ENCODE measurements at places on chromosomes 2 and 18.

- no peak for DNase-seq
Observed at GRCh38 chr2:190031969-190032618, 30.4 kb downstream of the MSTN start.

GRCh38 chr2:199777916-199778315, 73.1 kb downstream of the FTCDNL1 start:
- DNase-seq = no peak

DNA sequence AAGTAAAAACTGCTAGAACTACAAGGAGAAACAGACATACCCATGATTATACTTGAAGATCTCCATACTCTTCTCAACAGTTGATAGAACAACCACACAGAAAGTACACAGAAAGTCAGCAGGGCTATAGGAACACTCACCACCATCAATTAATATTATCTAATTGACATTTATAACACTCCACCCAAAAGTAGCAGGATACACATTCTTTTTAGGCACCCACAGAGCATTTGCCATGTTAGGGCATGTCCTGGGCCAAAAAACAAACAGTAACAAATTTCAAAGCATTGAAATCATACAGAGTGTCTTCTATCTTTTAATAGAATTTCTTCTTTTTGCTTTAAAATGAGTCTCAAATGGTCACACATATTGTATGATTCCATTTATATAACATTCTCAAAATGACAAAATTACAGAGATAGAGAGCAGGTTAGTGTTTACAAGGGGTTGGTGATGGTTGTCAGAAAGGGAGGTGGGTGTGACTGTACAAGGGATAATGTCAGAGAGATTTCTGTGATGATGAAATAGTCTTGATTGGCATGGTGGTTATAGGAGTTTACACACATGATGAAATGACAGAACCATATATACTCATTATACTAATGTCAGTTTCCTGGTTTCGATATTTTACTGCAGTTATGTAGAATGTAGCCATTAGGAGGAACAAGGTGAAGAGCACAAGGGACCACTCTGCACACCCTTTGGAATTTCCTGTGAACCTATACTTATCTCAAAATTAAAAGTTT, 82.8 kb downstream of the NCK2 start:
- DNase-seq = no peak

- DNase-seq = no peak
Observed at GRCh38 chr2:53969968-53970723, 647 bp downstream of the PSME4 start.

GRCh38 chr2:223613017-223613950, 11.1 kb upstream of the SCG2 start:
- DNase-seq = peak; percentile 75

DNA sequence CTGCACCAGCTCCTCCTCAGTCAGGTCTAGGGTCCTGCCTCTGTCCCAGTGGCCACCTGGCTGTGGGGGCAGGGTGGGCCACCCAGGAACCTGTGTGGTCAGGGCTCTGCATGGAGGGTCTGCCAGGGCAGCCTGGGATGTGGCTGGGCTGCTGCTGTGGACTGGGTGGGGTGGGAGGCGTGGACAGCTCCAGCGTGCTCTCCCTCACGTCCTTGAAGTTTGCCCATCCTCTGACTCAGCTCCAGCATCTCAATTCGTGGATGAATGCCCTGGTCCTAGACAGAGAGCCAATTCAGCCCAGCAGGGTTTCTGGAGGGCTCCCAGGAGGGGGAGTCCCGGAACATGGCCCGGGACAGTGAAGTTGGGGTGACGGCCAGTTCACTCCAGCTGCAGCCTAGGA, 64.3 kb upstream of the EPAS1 start:
- no peak for DNase-seq

GRCh38 chr2:23286758-23287704, 97.9 kb upstream of the KLHL29 start:
- DNase-seq = no peak

GRCh38 chr2:72734432-72734831, 91.4 kb downstream of the EXOC6B start:
- no peak for DNase-seq

DNA sequence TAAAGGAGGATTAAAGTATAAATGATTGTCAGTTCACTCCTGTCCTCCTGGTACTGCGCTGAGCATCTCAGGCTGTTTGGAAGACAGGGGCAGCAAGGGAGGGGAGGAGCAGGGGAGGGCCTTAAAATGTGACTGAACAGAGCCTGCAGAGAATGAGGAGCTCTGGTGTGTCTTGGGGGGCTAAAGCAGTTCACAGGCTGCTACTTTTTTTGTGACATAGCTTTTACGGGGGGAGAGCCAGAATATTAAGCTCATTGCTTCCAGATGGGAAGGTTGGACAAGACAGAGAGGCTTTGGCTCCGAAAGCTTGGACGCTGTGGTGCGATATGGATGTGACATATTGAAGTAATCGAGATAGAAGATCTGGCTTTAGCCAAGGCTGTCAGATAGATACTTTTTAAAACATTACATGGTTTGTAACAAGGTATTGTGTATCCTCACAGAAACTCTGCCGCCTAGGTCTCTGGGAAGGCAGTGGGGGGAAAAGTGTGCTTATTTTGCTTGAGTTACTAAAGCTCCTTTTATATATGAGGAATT, 40.5 kb downstream of the RDH14 start:
- DNase-seq = no peak

DNA sequence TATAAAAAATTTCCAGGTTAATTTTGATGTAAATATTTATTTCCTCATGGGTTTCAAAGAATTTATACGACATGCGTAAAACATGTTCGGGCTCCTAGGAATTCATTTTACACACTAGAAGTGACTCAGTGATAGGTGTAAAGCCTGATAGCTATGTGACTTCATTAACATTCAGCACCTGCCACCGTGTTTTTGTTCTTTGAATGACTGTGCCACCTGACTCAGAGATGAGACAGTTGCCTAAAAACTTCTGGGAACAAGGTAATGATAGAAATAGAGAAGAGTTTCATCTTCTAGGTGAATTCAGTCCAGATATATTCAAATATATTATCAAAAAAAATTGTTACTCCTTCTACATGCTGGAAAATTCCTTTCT, 10.0 kb downstream of the IL1R2 start:
- no peak for DNase-seq

GRCh38 chr2:2464643-2465042, 133.6 kb upstream of the MYT1L start:
- no peak for DNase-seq

- DNase-seq = no peak
Observed at GRCh38 chr2:126224776-126225175, 431.2 kb upstream of the GYPC start.

- DNase-seq = no peak
Observed at GRCh38 chr2:24022324-24022974, 12.6 kb downstream of the MFSD2B start.

GRCh38 chr2:132740081-132740720, 70.2 kb upstream of the LYPD1 start:
- no peak for DNase-seq

DNA sequence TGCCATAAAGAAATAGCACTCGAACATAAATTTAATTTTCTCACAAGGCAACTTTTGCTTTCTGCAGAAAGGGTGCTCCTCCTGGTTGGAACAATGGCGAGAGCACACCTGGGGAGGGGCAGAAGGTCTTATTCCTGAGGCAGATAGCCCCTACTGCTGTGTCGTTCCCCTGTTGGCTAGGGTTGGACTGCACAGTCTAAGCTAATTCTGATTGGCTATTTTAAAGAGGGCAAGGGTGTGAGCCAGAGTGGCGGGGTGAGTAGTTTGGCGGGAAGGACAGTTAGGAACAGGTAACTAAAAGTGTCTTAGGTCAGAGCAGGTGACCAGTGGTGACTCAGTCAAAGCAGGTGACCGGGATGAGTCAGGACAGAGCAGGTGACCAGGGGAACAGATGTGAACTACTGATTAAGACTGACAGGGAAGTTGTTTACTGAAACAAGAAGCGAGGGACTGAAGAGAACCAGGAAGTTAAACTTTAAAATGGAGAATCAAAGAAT, 49.7 kb upstream of the AGAP1 start:
- DNase-seq = no peak

DNA sequence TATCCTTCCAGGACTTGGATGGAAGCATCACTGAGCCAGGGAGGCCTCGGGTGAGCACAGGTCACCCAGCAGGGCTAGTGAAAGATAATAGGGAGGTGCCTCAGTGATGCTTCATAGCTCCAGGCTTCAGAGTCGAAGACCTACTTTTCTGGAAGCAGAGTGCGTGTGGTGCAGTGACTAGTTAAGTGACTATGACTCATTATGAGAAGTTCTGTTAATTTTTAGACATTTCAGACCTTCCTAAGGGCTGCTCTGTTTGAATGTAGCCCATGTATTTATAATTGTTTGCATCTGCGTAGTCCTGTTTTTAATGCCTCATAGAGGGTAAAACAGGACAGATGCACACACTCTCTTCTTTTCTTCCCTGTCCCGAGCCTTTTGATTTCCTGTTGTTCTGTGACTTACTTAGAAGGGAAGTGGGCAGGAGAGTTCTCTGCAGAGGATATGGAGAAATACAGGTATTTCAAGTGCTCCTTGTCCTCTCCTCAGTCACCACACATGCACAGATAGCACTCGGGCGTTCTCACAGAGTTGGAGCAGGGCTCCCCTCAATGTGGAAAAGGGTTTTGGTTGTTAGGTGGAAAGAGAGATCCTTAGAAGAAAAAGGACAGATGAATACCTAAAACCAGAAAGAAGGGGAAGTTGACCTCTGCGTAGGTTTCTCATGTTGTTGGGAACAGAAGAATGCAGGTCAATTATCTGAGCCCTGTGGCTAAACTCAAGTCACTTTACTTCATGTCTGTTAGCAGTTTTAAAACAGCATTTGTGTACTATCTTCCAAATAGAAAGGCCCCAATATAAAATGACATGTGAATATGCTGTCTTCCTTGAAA, 34.7 kb downstream of the RALB start:
- no peak for DNase-seq

GRCh38 chr2:30305235-30305634, 73.9 kb downstream of the LBH start:
- DNase-seq = no peak

DNA sequence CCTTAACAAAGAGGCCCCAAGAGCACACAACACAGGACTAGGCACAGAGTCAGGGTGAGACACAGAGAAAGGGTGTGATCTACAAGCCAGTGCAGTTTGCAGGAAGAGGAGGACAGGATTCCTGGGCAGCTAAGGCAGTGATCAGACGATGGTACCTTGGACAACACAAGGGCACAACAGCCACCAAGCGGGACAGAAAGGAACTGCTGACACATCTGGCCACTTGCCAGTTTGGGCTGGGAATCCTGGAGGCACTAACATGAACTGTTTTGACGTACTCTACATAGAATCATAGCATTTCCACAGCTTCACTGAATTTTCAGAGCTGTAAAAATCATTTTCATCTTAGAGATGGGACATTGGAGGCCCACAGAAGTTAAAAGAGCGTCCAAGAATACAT, 221.5 kb upstream of the SLC35G4 start:
- no peak for DNase-seq

- no peak for DNase-seq
Observed at GRCh38 chr2:224983712-224984554, 58.3 kb downstream of the DOCK10 start.

All from upper lobe of right lung (tissue), 1 donor.